NCI-H1105 (cell line): ENCODE measurements at places on chromosomes 7 and 10.

DNA sequence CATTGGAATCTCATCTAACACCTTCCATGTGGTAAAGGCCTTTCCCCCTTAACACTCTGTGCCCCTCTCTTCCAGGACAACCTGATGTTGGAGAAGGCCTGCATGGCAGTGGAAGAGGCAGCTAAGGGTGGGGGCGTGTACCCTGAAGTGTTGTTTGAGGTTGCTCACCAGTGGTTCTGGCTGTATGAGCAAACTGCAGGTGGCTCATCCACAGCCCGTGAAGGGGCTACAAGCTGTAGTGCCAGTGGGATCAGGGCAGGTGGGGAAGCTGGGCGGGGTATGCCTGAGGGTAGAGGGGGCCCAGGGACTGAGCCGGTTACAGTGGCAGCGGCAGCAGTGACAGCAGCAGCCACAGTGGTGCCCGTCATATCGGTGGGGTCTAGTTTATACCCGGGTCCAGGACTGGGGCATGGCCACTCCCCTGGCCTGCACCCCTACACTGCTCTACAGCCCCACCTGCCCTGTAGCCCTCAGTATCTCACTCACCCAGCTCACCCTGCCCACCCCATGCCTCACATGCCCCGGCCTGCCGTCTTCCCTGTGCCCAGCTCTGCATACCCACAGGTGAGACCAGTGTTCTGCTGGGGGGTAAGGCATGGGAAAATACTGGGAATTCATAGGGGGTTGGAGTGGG, 12.4 kb downstream of the NDST2 start:
- no peak for DNase-seq

DNA sequence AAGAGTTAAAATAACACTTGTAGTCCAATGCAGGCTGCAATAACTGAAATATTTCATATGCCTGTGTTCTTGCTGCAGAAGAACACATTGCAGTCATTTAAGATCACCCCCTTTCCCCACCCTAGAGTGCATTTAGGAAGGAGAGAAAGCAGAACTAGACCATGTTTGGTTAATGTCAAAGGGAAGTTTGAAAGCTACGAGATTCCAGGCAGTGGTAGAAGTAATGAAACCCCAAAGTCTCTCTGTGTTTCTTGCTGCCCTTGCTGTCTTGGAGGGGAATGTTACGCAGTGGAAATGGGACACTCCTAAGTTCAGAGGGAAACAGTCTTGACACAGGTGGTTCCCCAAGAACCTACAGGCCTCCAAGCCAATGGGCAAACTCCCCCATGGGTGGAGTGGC, 242.9 kb downstream of the PTEN start:
- no peak for DNase-seq

DNA sequence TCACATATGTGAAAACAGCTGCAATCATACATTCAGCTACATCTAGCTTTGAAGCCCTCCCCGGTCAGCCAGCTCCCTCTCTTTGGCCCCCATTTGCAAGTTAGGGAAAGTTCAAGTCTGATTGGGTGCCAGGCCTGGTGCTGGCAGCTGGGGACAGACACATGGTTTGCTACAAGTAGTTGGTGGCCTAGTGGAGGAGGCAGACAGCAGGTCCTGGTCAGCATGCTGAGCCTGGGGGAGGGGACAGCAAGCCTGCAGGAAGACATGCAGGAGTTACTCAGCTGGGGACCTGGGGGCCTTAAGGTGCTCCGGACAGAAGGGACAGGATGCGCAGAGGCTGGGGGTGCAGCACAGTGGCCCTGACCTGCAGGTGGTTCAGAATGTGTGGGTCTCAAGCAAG, 956.9 kb upstream of the ZNF722 start:
- DNase-seq = no peak

DNA sequence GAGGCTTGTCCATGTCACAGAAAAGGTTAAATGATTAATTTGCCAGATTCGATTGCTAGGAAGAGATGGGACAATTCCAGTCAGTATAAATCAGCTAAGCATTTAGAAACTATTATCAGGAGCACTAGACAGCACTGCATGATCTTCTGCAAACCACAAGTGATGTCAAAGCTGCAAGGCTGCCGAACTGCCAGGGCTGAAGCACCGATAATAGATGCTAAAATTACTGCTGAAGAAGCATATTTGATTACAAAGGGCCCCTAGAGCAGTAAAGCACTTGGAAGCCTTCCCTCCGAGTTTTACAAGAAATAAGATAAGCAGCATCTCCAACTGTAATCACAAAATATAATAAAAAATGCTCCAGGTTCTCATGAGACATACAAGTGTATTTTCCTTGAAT, 40.6 kb downstream of the RNLS start:
- DNase-seq = no peak

DNA sequence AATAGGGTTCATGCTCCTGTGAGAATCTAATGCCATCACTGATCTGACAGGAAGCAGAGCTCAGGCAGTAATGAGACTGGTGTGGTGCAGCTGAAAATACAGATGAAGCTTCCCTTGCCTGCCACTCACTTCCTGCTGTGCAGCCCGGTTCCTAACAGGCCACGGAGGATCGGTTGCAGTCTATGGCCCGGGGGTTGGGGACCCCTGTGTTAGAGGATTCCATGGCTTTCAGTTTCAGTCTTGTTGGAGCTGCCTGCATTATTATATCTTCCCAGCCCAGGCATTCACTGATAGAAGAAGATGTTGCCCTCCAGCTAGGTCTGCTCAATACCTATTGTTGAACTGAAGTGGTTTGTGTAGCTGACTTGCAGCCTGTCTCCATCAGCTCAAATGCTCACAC, 1298.8 kb downstream of the TYW1 start:
- DNase-seq = no peak

DNA sequence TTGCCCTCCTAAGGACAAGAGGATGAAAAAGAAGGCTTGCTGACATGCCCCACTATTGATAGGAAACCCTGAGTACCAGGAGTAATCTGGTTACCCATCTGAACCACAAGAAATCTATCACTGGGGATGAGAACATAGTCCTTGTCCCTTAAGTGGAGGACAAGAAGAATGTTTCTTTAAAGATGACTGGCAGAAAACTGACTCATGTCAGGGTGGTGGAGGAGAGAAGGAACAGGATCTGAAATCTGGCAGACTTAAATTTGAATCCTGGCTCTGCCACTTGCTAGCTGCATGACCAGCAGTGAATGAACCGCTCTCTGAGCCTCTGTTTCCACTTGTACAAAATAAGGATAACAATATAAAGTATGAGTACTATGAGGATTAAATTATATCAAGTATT, 38.9 kb upstream of the XPNPEP1 start:
- DNase-seq = no peak

DNA sequence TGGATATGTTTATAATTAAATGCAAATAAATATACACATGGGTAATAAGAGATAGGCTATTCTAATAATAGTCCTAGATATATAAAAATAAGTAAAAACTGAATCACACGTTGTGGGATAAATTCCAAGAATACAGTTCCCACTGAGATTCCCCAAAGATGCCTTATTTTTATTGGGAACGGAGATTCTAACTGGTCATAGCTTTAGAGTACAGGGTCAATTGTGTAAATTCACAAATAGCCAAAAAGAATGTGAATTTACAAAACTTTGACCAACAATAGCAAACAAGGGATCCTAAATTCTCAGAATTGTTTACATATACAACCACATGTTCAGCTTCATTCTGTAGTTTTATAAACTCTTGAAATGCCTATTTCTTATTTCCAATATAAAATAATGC, 65.0 kb downstream of the VSTM4 start:
- no peak for DNase-seq

GRCh38 chr10:59945590-59945989, 39.2 kb upstream of the CCDC6 start:
- DNase-seq = no peak

DNA sequence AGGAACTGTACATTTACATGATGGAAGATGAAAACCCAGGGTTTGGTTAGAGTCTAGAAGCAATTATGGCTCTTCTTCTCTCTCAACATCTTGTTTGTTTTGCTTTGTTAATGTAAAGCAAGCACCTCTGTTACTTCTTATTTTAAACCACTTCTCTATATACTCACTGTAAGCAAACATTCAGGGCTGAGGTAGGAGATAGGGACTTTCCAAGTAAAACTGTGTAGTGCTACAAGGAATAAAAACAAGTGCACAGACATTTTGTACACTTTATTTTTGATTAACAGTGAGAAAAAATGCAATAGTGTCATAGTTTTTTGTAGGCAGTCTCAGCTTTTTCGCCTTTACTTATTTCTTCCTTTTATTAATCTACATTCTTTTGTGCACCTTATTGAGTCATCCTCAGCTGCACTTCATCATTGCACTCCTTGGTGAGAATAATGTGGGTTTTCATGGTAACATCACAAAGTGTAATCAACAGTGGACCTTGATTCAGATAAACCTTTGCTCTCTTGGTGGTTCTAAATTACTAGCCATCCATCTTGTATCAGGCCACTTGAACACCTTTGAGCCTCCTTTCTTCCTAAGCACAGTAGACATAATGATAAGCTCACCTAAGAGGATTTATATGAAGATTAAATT, 52.9 kb downstream of the ELMO1 start:
- DNase-seq = no peak

- no peak for DNase-seq
Observed at GRCh38 chr10:26221541-26221940, 5.0 kb downstream of the GAD2 start.

- DNase-seq = no peak
Observed at GRCh38 chr7:148332191-148333186, 258.1 kb upstream of the C7orf33 start.

DNA sequence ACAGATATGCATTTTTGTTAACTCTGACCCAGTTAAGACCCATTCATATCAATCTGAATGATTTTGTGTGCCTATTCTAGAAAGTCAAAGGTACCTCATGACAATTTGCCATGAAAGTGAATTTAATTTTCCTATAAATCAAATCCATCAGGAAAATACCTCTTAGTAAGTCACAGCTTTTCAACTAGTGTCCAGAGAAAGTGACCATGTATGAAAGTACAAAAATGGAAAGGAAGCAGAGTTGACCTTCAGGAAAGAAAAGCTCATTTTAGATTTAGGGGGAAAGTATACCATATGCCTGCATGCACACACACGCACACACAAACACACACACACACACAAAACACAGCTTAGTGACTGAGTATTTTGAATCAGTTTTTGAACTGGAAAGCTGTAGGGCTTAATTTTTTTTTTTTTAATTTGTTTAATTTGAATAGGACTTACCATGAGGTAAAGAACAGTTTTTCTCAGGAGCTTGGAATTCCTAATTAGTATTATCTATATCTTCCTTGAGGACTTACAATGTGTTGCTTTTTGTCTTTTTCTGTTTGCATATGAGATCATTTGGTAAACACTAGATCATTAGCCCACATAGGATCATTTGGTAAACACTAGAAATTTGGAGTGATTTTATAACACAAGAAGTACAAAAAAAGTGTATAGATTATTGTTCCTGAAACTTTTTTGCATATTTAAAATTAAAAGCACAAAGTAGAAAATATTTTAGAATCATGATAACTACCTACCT, 61.6 kb downstream of the ZNF277 start:
- DNase-seq = no peak

GRCh38 chr7:117119192-117119924, 166.1 kb downstream of the ST7 start:
- DNase-seq = peak; percentile 76

GRCh38 chr7:71594736-71595135, 462.8 kb downstream of the GALNT17 start:
- no peak for DNase-seq

DNA sequence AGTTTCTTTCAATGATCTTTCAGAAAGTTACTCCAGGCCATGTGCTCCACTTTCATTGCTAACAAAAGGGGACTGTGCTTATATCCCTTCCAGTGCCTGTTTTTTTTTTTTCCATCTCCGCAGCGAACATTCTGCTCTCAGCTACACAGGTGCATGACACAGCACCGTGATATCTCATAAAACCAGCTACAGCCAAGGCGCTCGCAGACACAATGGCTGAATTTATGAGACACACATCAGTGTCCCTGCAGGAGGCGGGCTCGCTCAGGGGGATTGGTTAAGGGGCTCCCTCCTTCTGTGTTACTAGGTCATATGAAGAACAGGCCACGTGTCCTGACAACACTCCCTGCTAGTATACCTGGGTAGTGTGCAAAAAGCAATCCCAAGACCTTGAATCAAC, 245.5 kb downstream of the SKAP2 start:
- DNase-seq = no peak

- DNase-seq = no peak
Observed at GRCh38 chr7:6634021-6634420, 3.1 kb upstream of the ZNF316 start.

DNA sequence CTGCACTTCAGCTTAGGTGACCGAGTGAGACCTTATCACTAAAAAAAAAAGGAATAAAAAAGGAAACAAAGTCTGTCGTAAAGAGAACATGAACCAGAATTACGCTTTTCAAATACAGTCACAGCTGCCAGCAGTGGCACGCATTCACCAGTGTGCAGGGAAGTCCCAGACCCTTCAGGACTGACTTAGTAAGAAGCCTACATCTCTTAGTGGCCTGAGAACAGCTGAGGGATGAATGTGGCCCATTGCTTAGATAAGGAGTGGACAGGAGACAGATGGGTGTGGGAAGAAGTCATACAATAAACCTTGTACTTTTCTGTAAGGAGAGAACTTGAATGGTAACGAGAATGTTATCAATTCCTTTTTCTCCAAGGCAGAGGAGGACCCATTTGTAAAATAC, 178.5 kb downstream of the JCAD start:
- no peak for DNase-seq

DNA sequence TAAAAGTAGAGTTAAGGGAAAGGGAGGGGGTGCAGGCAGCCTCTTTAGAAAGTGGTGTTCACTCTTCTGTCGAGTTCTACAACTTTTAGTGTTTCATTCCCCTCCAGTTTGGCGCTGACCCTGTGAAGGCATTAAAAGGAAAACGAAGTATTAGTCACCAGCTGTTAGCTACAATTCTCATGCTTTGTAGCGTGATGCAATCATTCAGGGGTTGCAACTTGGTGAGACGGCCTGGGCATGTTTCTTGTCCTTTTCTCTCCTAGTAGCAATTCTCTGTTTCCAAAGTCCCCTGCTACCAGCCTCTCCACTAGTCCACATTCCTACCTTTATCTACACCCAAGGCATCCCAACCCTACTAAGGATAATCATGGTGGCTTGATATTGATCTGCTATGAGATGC, 33.7 kb upstream of the DGKI start:
- DNase-seq = no peak

GRCh38 chr10:108184114-108184513, 1019.6 kb upstream of the SORCS1 start:
- no peak for DNase-seq

DNA sequence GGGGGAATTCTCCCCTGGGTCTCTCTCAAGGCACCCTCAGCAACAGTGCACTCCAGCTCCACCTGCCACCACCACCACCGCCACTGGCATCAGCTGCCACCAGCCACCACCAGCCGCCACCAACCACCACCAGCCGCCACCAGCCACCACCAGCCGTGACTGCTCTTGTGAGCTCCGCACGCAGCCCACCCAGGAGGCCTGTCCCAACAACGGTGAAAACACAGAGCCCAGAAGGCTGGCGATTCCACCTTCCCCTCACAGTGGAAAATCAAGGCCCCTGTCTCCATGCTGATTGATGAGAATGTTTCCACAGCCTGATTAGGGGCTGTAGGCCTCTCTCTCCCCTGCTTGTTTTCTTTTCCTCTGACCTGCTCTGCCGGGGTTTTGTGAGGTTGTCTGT, 41.1 kb downstream of the COBL start:
- DNase-seq = no peak
